Hepatocyte (in vitro differentiated cells): ENCODE measurements at places on chromosomes 12 and 14.

GRCh38 chr14:29584992-29585391, 342.7 kb downstream of the PRKD1 start:
- DNase-seq: peak; percentile 70

DNA sequence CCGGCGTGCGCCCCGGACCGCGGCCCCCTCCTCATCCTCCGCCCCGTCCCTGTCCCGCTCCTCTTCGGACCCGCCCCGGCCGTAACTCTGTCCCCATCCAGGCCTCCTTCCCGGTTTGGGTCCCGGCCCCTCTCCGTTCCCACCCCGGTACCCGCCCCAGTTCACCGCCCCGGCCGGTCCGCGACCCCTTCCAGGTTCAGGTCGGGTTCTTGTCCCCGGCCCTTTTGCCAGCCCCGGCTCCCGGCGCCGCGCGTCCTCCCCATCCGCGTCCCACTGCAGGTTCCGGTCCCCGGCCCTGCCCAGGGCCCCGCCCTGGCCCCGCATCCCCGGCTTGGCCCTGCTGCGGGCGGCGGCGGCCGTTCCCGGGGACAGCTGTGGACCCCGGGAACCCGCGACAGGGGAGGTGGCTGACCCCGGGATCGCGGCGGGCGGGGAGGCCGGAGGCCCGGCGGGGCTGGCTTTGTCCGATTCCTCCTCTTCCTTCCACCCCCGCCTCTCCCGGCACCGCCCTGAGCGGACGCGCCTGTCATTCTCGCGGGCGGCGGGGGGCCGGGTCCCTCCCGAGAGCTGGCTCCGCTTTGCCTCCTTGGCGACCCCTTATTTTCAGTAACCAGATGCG, 601 bp downstream of the KLC1 start:
- peak; percentile 60 for DNase-seq

DNA sequence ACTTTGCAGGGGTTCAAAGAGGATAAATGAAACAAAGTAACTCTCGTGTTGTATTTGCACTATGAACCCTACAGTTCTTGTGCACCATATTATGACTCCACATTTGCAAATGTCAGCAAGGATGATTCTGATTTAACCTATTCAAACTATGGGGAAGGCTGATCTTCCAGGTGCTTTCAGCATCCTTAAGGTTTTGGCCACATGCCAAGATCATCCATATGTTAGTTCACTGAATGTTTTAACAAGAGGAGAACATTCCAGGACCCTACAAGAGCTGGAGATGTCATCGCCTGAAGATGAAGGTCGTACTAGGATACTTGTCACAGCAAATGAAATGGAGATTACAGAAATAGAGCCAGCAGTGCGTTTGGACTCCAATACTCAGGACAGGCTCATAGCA, 114.2 kb downstream of the DHRS2 start:
- DNase-seq: no peak

GRCh38 chr14:63438065-63438757, 105.0 kb downstream of the PPP2R5E start:
- peak; percentile 58 for DNase-seq

- peak; percentile 14 for DNase-seq
Measured at GRCh38 chr14:45838597-45838996, 585.6 kb upstream of the MIS18BP1 start.
